ENCODE measurements at places on chromosomes 2 and 18.
A peak's percentile ranks its signal among the peaks of the same experiment; 100 is the strongest.

- no peak for DNase-seq
Observed at GRCh38 chr2:174490051-174490450, 3.2 kb upstream of the GPR155 start.

DNA sequence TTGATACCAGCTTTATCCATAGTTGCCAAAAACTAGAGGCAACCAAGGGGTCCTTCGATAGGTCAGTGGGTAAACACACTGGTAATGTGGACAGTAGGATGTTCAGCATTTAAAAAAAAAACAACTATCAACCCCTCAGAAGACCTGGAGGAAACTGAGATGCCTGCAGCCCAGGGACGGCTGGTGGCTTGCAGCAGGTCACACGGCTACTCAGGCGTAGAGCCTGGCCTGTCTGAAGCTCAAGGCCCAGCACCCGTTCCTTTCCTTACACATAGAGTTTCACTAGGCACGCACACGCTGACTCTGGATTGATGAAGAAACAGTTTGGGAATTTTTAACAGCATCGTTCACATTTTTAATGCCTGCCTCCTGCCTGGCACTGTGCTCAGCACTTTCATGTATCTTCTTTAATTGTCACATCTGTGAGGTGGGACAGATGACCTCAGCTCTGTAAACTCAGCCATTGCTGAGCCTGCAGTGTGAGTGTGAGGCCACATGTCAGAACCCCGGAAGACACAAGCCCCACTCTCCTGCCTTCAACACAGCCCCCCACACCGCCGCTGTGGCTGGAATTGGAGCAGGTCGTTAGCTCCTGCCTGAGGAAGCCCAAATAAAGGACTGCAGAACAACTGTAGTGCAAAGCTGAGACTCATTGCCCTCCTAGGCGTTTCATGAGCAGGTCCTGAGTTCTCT lies 40.7 kb downstream of the TRAPPC12 start:
- DNase-seq, result no peak

DNA sequence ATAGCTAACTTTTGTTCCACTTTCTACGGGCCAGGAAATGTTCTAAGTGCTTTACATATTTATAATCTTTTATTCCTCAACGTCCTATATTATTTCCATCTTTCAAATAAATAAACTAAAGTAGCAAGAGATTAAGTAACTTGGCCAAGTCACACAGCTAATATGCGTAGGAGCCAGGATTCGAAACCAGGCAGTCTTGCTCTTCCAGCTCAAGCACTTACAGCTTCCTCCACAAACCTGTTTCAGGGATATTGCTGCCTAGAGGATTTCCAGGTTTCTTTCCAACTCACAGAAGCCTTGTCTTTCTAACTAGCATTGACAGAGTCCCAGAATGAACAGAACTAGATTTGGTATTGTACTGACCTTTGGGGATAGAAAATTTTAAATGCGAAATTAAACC lies 102.5 kb downstream of the FIGN start:
- DNase-seq, result no peak

GRCh38 chr2:11953258-11953657 lies 206.8 kb downstream of the LPIN1 start:
- no peak for DNase-seq

DNA sequence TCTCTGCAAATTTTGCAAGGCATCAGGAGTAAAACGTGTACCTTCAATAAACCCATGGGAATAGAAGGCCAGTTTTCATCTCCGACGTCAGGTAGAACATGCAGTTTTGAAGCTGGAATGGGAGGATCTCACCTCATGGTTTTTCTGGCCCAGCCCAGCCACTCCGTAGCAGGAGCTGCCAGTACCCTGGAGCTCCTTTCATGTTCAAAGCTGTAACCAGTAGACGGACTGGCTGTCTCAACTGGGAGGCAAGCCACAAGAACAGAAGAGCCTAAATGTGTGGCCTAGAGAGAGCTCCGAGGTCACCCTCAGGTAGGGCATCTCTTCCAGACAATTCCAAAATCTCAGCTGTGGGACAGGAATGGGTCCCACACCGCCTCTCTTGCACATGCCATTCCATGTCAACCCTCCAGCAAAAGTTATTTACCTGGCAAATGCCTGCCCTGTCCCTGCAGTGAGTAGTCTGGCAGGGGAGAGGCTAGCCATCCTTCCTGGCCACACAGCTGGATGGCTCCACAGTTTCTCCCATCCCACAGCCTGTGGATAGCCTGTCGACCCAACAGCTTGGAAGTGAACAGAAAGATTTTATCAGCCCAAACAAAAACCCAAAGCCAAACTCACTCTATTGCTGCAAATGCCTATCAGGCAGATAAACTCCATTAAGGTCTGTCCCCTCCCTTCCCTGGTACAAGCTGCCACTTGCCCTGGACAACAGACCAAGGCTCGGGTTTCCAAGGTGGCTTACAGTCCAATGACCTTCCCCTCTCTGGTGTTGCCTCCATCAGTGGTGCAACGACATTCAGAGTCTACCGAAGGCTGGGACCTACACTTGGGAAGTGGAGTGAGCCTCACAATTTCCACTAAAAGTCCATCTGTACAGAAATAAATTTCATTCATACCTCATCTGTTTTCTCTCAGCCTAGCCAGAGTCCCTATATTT lies 27.8 kb downstream of the CRACDL start:
- DNase-seq, result no peak

DNA sequence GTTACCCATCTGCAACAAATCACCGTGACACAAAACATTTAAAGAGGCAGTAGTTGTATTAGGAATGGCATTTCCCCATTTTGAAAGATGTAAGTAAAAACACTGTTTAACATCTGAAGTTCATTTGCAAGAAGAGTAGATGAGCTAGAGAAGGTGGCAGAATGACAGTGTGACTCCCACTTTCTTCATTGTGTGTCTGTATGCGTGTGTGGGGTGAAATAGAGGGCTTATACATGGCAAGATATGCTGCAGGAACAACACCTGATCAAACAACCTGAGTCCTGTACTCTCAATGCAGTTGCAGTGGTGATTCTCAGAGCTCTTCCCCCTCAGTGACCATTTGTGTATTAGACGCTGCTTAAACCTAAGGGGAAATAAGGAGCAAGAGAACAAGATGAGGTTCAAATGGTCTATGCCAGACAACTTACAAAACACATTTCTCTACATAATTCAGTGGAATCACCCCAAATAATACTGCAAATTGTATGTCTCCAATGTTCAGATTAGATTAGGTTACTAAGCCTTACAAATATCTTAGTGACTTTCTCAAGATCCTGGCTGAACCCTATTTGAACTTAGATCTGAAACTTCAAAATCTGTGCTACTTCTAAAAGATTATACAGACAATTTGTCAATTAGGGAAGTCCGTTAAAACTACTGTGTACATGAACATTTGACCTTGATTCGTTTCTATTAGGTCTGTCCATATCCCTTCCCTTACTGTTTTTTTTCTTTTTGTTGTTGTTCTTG lies 230.1 kb downstream of the LRRTM1 start:
- no peak for DNase-seq

DNA sequence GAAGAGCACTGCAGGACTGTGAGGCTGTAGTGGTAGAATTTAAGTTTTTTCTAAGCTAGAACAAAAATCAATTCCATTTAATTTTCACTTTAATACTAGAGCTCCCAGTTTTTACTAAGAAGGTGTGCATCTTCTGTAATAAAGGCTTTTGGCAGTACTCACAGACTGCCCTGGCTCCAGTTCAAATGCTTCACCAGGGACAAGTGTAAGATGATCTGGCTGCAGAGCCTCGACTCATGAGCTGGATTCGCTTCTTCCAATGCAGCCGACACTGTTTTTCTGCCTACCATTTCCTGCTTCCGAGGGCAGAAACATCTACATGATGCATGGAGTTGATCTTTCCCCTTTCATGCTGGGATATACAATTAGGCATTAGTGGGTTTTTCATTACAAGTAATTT lies 87.0 kb downstream of the FARSB start:
- peak; percentile 25 for DNase-seq

DNA sequence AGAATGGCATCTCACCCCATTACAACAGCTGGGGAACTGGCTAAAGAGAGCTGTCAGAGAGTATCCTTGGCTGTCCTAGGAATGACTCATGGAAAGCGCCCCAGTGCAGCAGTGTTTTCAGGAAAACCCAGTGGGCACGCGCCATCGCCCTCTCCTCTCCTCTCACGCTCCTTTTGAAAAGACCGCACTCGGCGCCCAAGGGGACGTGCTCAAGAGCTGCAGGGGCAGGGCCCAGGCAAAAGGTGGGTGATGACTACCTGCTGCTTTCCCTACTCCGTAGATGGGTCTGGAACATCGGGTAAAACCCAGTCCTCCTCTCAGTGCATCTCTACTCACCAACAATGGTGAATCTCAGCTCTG lies 68.1 kb downstream of the EMILIN2 start:
- DNase-seq, result no peak

DNA sequence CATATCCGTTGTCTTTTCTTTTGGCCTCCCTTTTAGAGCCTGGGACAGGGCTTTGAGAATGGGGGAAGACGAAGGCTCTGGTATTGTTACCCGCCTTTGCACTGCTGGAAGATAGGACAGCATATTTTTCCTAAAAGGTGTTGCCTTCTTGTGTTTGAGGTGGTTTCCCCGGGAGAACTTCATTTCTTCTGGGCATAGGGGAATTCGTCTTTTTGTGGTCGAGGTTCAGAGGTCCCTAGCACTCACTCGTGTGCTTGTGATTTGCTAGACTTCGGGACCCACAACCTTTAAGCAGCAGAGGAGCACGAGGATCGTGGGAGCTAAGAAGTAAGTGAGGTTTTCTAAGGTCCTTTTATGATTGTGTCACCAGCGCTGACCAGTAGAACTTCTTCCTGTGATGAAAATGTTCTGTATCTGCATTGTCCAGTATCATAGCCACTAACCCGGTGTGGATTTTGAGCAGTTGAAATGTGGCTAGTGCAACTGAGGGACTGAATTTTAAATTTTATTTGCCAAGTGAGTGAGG lies 611 bp downstream of the ZNF512 start:
- peak; percentile 3 for DNase-seq

DNA sequence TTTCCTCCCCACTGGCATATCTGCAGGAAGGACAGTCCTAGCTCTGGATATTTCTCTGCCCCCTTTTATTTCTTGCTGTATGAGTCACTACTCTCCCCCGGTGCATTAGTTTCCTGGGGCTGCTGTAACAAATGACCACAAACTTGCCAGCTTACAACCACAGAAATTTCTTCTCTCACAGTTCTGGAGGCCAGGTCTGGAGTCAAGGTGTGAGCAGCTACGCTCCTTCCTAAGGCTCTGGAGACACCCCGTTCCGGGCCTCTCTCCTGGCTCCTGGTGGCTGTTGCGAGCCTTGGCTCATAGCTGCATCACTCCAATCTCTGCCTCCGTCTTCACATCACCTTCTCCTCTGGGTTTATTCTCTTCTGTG lies 34.1 kb downstream of the PTPRM start:
- DNase-seq, result peak; percentile 83

DNA sequence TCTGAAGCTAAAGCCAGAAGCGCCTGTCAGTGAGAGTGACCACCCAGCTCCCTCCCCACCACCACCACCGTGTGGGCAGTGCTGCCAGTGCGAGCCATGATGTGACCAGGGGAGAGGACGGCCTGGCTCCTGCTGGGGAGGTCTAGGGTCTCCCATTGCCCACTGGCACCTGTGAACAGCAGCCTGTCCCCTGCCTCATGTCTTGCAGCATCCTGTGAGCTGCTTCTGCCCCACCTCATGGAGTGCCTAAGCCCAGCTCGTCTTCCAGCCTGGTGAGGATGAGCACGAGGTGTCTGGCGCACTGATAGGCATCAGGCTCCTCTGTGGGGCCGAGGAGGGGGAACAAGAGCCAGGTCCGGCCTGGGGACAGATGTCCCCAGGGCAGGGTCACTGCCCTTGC lies 61.4 kb downstream of the FAM168B start:
- DNase-seq, result no peak

GRCh38 chr2:236568068-236568921 lies 1.3 kb upstream of the ACKR3 start:
- DNase-seq, result peak; percentile 40

- DNase-seq, result no peak
Observed at GRCh38 chr2:196217116-196217515, 45.7 kb upstream of the STK17B start.

DNA sequence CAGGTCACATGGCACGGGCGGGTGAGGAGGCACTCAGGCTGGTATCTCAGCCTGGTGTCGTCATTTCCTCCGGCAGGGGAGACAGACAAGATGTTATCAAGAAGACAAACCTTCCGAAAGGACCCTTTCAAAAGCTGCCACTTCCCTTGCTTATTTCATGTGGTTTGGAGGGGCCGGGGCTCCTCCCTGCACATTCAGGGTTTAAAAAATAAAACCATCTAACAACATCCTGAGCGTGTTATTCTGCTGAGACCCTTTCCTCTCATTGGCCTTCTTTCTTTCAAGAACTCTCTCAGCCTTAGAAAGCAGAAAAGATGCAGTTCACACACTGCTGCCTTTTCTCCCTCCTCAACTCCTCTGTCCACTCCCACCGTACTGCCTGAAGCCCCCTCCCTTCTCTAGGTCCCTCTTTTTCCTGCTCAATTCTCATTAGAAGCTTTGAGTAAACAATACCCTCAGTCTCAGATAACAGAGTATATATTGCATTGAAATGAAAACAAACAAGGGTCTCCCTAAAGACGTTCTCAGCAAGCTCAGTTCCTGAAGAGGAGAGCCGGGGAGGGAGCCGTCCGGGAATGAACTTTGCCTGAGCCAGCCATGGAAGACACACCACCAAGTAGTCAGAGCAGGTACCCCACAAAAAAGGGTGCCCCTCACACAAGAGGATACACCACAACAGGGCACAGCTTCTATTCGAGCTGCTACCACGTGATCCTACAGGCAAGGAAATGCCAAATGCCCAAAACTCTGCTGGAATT lies 9.7 kb downstream of the SMAD7 start:
- DNase-seq, result no peak

- DNase-seq, result peak; percentile 49
Observed at GRCh38 chr18:11310476-11311086, 161.2 kb upstream of the PIEZO2 start.

GRCh38 chr2:205347899-205348298 lies 334.4 kb upstream of the NRP2 start:
- no peak for DNase-seq

GRCh38 chr2:11749646-11750349 lies 3.4 kb downstream of the LPIN1 start:
- no peak for DNase-seq

DNA sequence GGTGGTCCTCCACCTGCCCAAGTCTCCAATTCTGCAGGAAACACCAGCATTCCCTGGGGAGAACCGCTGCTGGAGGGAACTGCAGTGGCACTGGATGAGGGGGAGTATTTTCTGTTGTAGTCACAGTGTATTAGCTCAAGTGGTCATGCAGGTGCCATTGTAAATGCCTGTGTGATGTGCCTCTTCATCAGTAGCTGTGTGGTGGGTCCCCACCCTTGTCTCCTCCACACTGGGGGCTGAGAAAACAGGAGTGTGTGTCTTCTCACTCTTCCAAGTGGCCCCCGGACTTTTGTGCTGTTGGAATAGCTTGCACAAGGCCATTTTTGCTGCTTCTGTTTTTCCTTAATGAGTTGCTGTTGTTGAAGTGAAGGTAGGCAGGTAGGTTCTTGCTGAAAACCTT lies 8.7 kb downstream of the NCK2 start:
- DNase-seq, result no peak

GRCh38 chr18:44946529-44947113 lies 265.9 kb downstream of the SETBP1 start:
- no peak for DNase-seq
